Kidney epithelial cell (primary cell): ENCODE measurements at places on chromosomes 12 and 14. TPM values are rescaled to one million over a fixed set of nuclear protein-coding genes. Genes with fewer than 3 reads are reported as not detected.

- DNase-seq: no peak
These were observed 10.3 kb upstream of the FERMT2 start for GRCh38 chr14:52961060-52961639.

DNA sequence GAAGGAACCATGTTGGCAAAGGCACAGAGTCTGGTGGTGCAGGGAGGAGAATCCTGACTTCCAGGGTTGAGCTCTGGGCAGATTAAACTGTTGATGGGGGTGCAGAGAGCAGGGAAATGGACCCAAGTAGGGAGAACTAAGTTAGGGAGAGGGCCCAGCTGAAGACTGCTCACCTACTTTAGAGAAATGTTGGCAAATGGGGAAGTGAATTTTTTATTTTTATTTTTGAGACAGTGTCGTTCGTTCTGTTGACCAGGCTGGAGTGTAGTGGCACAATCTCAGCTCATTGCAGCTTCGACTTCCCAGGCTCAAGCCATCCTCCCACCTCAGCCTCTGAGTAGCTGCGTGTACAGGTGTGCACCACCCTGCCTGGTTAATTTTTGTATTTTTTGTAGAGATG lies 32.1 kb upstream of the TUBA1A start:
- no peak for DNase-seq

GPR65 gene
- total RNA-seq: not detected in 2 replicates

DNA sequence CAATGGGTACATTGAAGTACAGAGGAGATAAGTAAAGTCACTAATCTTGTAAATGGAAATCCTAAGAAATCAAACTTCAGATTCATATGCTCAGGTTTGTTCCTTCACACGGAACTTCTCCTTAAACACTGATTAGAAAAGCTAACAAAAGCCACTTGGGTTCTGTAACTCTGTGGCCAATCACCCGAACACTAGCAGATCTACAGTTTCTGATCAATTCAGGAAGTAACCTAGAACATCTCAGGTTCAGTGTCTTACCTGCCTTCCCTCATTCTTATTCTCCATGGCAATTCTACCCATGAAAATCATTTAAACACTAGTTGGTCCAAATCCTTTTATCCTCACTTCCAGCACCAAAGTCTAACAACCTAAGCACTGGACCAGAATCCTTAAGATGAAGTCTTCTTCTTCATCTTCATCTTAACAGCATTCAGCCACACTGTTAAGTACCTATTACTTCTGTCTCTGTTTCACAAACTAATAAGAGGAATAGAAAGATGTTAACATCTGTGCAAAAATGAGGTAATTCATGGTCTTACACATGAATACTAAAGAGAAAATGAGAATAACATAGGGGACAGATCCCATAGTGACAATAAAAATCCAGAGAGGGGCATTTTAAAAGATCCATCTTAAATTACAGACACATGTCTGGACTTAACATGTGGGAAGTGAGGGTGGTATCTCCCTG lies 184.5 kb downstream of the SSPN start:
- no peak for DNase-seq

- DNase-seq: no peak
These were observed 10.0 kb downstream of the EMP1 start for GRCh38 chr12:13206560-13206897.

- no peak for DNase-seq
These were observed 129.2 kb upstream of the SLCO1B1 start for GRCh38 chr12:21001778-21002177.

RILPL1 gene
- total RNA-seq: 10.2 and 12.1 TPM in 2 replicates

GRCh38 chr14:72714094-72714493 lies 179.8 kb downstream of the DPF3 start:
- no peak for DNase-seq

PNP gene
- total RNA-seq: 96.5 and 98.0 TPM in 2 replicates

DNA sequence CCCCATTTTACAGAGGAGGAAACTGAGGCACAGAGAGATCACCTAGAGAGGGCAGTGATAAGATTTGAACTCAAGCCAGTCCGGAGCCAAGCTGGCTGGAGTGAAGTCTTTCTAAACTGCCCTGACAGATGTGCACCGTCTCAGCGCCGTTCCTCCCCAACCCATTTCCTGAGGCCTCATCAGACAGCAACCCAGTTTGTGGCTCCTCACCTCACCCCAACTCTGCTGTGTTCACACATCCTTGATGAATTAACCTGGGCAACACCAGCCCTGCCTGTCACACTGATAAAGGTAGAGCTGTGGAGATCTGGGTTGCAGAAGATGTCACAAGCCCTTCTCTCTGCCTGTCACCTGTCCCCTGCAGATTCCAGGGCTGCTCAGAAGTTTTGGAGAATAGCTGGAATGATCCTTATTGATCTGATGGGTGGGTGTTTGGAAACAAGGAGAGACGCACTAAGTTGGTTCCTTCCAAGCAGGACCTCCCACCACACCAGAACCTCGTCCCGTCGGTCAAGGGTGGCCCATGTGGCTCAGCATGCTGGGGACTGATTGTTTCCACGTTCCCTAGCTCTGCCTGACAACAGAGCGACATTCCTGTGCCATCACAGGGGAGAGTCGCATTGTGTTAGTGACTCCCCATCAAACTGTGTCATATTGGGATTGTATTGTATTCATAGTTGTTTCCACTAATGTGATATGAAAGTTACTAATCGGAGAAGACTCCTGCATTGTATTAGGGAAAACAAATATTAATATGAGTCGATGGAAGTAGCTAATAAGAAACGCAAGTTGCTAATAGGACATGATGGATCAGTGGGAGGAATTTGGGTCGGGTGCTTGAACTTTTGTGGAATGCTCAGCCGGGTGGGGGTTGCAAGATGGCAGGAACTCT lies 200.6 kb downstream of the PHETA1 start:
- no peak for DNase-seq

GRCh38 chr12:753611-754472 lies 1.5 kb downstream of the WNK1 start:
- no peak for DNase-seq

- no peak for DNase-seq
These were observed 447.0 kb downstream of the SLC16A7 start for GRCh38 chr12:60042835-60043234.

DNA sequence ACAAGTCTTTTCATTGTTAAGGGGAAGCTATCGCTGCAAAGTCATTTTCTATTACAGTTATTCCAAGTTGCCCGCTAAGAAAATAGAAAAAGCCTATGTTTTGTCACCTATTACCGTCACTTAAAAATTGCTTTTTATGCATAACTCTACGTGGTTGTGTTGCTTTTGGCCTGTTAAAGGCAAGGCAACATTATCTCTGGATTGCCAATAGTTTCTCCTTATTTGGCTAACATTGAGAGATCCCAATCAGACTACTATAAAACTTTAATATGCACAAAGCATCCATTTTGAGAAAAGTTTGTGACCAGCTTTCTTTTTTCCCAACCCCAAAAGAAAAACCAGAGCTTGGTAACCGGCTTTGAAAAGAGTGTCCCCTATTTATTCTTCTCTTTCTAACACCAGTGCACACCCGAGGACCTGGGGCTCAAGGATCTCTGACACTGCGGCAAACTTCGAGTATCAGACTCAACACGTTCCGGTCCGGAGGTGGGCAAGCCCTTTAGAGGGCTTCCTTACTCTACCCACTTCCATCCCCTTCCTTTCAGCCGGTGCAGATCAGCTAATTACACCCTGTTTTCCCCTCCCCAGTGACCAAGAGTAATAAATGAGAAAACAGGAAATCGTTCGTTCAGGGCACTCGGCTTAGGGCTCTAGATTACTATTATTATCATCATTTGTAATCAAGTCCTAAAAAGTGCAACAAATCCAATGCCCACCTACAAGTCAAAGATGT lies 1.2 kb downstream of the PPP1R12A start:
- no peak for DNase-seq

DNA sequence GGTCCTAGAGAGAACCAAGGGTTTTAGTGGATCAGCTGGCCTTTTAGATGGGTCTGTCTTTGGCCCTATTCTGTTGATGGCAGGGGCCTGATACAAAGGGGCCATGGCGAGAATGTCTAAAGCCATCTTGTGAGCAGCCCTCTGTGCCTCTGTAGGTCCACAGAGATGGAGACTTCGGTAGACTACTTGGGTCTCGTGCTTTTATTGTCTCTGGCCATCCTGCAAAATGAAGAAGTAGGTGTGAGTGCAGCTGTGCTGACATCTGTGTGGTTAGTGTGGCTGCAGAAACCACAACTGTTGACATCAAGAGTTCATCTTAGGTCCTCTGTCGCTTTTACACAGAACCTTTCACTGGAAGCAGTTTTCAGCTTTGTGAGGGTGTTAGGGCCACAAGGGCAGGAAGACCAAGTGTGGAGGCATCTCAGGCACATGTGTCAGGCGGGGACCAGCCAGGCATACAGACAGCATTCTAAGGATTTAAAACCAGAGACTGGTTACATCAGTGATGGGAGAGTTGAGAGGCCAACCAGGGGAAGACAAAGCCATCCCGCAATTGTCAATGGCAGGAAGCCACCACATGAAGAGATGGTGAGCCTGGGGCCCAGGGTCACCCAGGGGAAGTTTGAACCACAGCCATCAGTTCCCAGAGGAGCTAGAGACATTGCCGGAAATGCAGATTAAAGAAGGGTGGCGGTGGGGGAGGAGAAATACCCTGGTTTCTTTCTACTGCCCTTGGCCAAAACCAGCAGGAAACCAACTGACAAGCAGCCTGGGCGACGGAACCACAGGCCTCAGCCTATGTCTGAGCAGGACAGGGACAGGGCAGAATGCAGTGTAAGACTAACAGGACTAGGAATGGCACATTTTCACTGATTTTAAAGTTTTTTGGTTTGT lies 13.0 kb upstream of the TPCN1 start:
- no peak for DNase-seq

DNA sequence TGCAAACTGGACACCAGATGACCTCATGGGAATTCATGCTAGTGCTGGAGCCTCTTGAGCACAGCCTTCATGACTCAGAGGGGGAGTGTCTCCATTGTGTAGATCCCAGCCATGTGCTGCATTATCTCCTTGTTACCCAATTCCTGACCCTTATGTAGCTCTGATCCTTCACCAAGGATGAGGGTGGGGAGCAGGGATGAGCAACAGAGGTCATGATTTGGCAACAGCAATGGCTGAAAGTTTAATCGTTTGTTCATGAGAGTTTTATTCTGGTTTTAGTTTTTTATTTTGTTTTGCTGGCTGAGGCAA lies 9.5 kb upstream of the BDKRB1 start:
- DNase-seq: peak; percentile 81

- DNase-seq: no peak
These were observed 9.1 kb upstream of the CDC42BPB start for GRCh38 chr14:103066399-103066798.

DNA sequence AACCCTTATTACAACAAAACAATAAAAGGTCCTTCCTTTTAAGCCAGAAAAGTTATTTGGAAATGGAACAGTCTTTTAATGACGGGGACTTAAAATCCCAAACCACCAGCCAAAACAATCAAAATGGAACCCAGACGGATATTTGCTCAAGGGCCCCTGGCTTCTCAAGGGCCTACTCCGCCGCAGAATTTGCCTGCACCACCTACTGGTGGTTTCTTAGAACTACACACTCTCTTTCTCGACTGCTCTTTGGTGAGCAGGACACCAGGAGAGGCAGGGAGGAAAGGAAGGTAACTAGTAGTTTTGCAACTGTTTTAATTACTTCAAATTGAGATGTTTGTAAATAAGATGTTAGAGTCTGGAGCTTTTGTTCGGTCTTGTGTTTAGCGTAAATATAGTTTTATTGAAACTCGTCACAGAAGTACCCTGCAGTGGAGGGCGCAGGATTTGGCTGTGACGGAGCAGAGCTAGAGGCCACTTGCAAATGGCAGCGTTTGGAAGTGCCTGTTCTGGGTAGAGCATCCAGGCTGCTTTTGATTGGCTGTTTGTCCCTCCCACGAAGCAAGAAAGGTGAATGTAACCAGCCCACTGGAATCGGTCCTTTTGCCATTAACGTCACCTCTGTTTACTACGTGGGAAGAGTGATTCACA lies 238.5 kb downstream of the CACNA1C start:
- no peak for DNase-seq

DNA sequence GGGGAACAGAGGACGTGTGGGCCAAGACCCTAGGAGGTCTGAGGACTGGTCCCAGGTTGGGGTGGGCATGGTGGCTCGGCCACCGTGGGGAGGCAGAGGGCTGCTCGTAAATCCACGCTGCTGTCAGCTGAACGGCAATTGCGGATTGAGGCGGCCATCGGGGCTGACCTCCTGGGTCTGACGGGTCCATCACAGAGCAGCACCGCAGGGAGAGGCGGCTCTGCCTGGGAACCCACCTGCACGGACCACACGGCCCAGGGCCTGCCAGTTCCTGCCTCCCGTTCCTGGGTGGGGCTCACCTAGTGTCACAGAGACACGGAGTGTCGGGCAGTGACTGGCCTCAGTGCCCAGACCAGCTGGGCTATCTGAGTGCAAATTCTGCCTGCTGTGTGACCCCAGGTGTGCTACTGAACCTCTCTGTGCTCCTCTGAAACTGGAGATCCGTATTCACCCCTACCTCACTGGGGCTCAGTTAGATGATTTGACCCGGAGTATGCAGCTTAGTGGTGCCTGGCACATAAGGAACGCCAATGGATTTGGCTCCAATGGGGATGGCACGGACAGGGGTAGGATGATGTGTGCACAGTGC lies 53.1 kb downstream of the KIF26A start:
- DNase-seq: no peak

HSPA2 gene
- total RNA-seq: 12.0 and 14.2 TPM in 2 replicates
